ENCODE measurements at places on chromosomes 16 and 17. TPM values are rescaled to one million over a fixed set of nuclear protein-coding genes. Genes with fewer than 3 reads are reported as not detected.

The MATCAP1 gene
- polyA plus RNA-seq = 3.8 TPM

The TBC1D10B gene
- 3.6 TPM for polyA plus RNA-seq

The WSB1 gene
- polyA plus RNA-seq = 26.6 TPM

The ATF7IP2 gene
- 43.5 TPM for polyA plus RNA-seq

The OTOA gene
- 0.10 TPM for polyA plus RNA-seq

The TMED6 gene
- polyA plus RNA-seq = 0.18 TPM

The CACNG5 gene
- not detected for polyA plus RNA-seq

The PRAC2 gene
- not detected for polyA plus RNA-seq

The TNFRSF13B gene
- 0.26 TPM for polyA plus RNA-seq

The CTRB1 gene
- not detected for polyA plus RNA-seq

The UBALD1 gene
- 22.4 TPM for polyA plus RNA-seq

The PLCG2 gene
- 10.8 TPM for polyA plus RNA-seq

The P3H4 gene
- 1.7 TPM for polyA plus RNA-seq

The RHBDL3 gene
- not detected for polyA plus RNA-seq

The EEF2KMT gene
- polyA plus RNA-seq = 11.4 TPM

The OR2C1 gene
- polyA plus RNA-seq = not detected

The C16orf74 gene
- 0.75 TPM for polyA plus RNA-seq

The WFIKKN2 gene
- polyA plus RNA-seq = 0.02 TPM

The KRTAP4-9 gene
- polyA plus RNA-seq = not detected

The BCAS3 gene
- 10.0 TPM for polyA plus RNA-seq

The ABCC3 gene
- 66.7 TPM for polyA plus RNA-seq

The PGAP3 gene
- polyA plus RNA-seq = 14.6 TPM

The MT1E gene
- polyA plus RNA-seq = 336 TPM

The CRISPLD2 gene
- 2.6 TPM for polyA plus RNA-seq

The GCGR gene
- 55.8 TPM for polyA plus RNA-seq

The CDRT15L2 gene
- not detected for polyA plus RNA-seq

The ACE gene
- polyA plus RNA-seq = 1.1 TPM

The MT3 gene
- polyA plus RNA-seq = not detected

The NOG gene
- not detected for polyA plus RNA-seq

The ABCA8 gene
- 16.5 TPM for polyA plus RNA-seq

The MYO15A gene
- 0.15 TPM for polyA plus RNA-seq

The CA10 gene
- polyA plus RNA-seq = not detected

The TBX4 gene
- not detected for polyA plus RNA-seq

The PIK3R6 gene
- 0.15 TPM for polyA plus RNA-seq

The DNAI2 gene
- not detected for polyA plus RNA-seq

The PRR35 gene
- polyA plus RNA-seq = not detected

The GPR179 gene
- polyA plus RNA-seq = not detected

The CLEC18A gene
- 0.07 TPM for polyA plus RNA-seq

The RANGRF gene
- polyA plus RNA-seq = 10.3 TPM

The RAB37 gene
- polyA plus RNA-seq = 5.9 TPM

The HOXB7 gene
- polyA plus RNA-seq = 0.31 TPM

The LRRC36 gene
- polyA plus RNA-seq = not detected

The HAGHL gene
- 0.25 TPM for polyA plus RNA-seq

The KRTAP1-5 gene
- polyA plus RNA-seq = not detected

The PPM1E gene
- 0.50 TPM for polyA plus RNA-seq

The DYNC1LI2 gene
- 38.5 TPM for polyA plus RNA-seq

The SLC5A11 gene
- 1.2 TPM for polyA plus RNA-seq

The DBF4B gene
- polyA plus RNA-seq = 0.44 TPM

The BANP gene
- 4.9 TPM for polyA plus RNA-seq

Data from liver (tissue), 10 donors.